Activated naive CD8-positive, alpha-beta T cell treated with anti-CD3 and anti-CD28 coated beads for 36 hours (primary cell): ENCODE measurements at places on chromosomes 11 and 22.

GRCh38 chr22:42281284-42281683 lies 10.8 kb upstream of the TCF20 start:
- H3K4me1 ChIP-seq: peaks cover 8% of the 10 kb centered on the region
- H3K36me3 ChIP-seq: no peaks in the 10 kb centered on the region
- no peak overlapping the region for H3K4me3 ChIP-seq

DNA sequence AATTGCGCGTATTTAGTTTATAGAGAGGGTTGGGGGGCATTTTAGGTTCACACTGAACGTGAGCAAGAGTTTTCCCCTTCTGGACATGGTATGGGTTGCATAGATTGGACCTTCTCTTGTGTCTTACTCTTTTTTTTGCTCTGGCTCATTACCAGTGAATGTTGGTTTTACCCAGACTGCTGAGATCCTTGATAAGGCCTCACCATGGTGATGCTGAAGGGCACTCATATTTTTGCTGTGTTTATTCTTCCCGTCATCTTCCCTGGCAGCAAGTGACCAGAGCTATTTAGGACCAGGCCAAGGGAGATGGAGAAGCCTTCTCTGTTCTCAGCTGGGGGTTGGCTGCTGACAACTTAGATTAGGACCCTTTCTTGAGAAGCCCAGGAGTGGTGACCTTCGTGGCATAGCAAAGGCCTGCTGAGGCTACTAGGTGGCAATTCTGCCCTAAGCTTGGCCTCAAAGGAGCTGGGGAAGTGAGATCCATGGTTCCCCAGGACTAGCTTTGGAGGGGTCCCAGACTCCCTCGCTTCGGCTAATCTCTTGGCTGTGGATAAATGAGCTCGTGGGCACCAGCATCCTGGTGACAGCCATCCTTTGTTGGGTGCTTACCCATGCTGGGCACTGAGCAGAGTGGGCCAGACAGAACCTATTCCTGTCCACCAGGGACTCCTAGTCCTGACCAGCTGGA lies 47.3 kb downstream of the GRIK4 start:
- H3K4me3 ChIP-seq: no peak overlapping the region
- no peak overlapping the region for H3K27ac ChIP-seq
- H3K4me1 ChIP-seq: no peaks in the 10 kb centered on the region

DNA sequence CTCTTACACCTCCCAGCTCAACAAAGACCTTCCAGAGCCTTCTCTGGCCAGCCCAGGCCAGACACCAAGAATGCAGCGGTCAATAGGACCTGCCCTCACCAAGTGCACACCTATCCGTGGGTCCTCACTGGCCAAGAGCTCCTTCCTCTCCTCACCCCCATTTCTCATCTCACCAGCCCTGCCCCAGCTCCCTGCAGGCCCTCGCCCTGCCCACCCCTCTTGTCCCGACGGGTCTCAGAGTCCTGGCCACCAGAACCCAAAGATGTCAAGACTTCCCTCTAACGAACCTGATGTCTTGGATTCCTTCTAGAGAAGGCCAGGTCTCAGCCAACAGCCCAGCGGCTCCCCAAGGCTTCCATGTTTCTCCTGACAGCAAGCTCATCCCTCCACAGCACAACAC lies 43.6 kb downstream of the IGF2 start:
- no peak for DNase-seq
- H3K27me3 ChIP-seq: peaks cover 18% of the 10 kb centered on the region
- H3K4me1 ChIP-seq: peaks cover 9% of the 10 kb centered on the region
- no peak overlapping the region for H3K4me3 ChIP-seq
- H3K27ac ChIP-seq: no peak overlapping the region
- H3K36me3 ChIP-seq: no peaks in the 10 kb centered on the region

DNA sequence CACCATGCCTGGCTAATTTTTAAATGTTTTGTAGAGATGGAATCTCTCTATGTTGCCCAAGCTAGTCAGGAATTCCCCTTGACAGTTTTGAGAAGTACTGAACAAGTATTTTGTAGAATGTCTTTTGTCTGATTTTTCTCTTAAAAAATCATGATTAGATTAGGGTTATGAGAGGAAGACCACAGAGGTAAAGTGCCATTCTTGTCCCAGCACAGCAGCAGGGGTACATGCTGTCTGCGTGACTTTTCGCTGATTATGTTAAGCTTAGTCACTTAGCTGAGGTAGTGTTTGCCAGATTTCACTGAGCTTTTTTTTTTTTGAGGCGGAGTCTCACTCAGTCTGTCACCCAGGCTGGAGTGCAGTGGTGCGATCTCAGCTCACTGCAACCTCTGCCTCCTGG lies 13.6 kb upstream of the NUP160 start:
- no peaks in the 10 kb centered on the region for H3K27me3 ChIP-seq
- no peak overlapping the region for H3K27ac ChIP-seq
- H3K4me3 ChIP-seq: no peak overlapping the region

- H3K4me3 ChIP-seq: no peak overlapping the region
- no peaks in the 10 kb centered on the region for H3K27me3 ChIP-seq
- H3K4me1 ChIP-seq: no peaks in the 10 kb centered on the region
- peaks cover 20% of the 10 kb centered on the region for H3K36me3 ChIP-seq
- H3K27ac ChIP-seq: no peak overlapping the region
- DNase-seq: no peak
These were observed 16.1 kb upstream of the TMPRSS5 start for GRCh38 chr11:113722221-113722620.

DNA sequence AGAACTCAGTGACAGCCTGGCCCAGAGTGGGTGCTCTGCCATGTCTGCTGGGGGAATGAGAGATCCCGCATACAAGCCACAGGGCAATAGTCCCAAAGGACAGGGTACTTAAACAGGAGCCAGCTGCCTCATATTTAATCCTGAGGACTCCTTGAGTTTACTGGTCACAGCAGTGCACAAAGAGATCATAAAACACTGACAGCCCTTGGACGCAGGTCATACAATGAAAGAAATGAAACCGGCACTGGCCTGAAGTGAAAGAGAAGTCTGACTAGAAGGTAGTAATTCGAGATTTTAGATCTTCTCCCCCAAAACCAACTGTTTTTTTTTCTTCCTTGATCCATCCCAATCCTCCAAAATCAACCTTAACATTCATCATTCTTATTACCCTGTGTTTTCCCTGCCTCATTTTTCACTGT lies 299.8 kb upstream of the SYN3 start:
- no peaks in the 10 kb centered on the region for H3K27me3 ChIP-seq
- no peak for DNase-seq
- H3K27ac ChIP-seq: no peak overlapping the region
- no peaks in the 10 kb centered on the region for H3K36me3 ChIP-seq
- H3K4me1 ChIP-seq: no peaks in the 10 kb centered on the region

GRCh38 chr11:62817129-62817528 lies 11.9 kb upstream of the NXF1 start:
- no peak overlapping the region for H3K27ac ChIP-seq
- peaks cover 2% of the 10 kb centered on the region for H3K4me1 ChIP-seq
- no peak overlapping the region for H3K4me3 ChIP-seq
- H3K36me3 ChIP-seq: no peaks in the 10 kb centered on the region
- no peaks in the 10 kb centered on the region for H3K27me3 ChIP-seq

- H3K4me3 ChIP-seq: no peak overlapping the region
- H3K27me3 ChIP-seq: peaks cover 16% of the 10 kb centered on the region
- DNase-seq: no peak
- H3K36me3 ChIP-seq: no peaks in the 10 kb centered on the region
- H3K4me1 ChIP-seq: no peaks in the 10 kb centered on the region
- H3K27ac ChIP-seq: no peak overlapping the region
These were observed 18.4 kb upstream of the TLCD5 start for GRCh38 chr11:120306519-120307242.

GRCh38 chr11:65538232-65538914 lies 13.5 kb downstream of the SCYL1 start:
- peak overlapping the region; percentile 29 for H3K4me3 ChIP-seq
- H3K36me3 ChIP-seq: no peaks in the 10 kb centered on the region
- no peaks in the 10 kb centered on the region for H3K27me3 ChIP-seq
- DNase-seq: no peak
- peaks cover 7% of the 10 kb centered on the region for H3K4me1 ChIP-seq
- no peak overlapping the region for H3K27ac ChIP-seq

- H3K4me3 ChIP-seq: no peak overlapping the region
- DNase-seq: no peak
- H3K27ac ChIP-seq: no peak overlapping the region
- H3K4me1 ChIP-seq: peaks cover 4% of the 10 kb centered on the region
These were observed 40.2 kb upstream of the EED start for GRCh38 chr11:86204356-86204755.

GRCh38 chr11:78941226-78941851 lies 366.7 kb upstream of the NARS2 start:
- no peak for DNase-seq
- H3K27me3 ChIP-seq: peaks cover 24% of the 10 kb centered on the region
- H3K36me3 ChIP-seq: no peaks in the 10 kb centered on the region
- H3K4me1 ChIP-seq: no peaks in the 10 kb centered on the region

DNA sequence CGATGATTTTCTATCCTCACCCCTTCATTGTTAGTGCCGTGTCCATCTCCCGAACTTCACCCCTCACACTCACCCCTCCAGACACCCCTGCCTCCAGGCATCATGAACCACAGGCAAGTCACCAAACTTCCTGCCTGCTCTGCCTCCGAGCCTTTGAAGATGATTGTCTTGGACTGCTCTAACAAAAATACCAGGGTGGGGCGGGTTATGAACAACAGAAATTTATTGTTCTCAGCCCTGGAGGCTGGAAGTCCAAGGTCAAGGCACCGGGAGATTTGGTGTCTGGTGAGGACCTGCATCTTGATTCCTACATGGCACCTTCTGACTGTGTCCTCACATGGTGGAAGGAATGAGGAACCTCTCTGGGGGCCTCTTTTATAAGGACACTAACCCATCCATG lies 1508.3 kb downstream of the TBC1D22A start:
- no peak overlapping the region for H3K27ac ChIP-seq
- no peak overlapping the region for H3K4me3 ChIP-seq
- no peaks in the 10 kb centered on the region for H3K36me3 ChIP-seq
- H3K4me1 ChIP-seq: no peaks in the 10 kb centered on the region
- no peak for DNase-seq

DNA sequence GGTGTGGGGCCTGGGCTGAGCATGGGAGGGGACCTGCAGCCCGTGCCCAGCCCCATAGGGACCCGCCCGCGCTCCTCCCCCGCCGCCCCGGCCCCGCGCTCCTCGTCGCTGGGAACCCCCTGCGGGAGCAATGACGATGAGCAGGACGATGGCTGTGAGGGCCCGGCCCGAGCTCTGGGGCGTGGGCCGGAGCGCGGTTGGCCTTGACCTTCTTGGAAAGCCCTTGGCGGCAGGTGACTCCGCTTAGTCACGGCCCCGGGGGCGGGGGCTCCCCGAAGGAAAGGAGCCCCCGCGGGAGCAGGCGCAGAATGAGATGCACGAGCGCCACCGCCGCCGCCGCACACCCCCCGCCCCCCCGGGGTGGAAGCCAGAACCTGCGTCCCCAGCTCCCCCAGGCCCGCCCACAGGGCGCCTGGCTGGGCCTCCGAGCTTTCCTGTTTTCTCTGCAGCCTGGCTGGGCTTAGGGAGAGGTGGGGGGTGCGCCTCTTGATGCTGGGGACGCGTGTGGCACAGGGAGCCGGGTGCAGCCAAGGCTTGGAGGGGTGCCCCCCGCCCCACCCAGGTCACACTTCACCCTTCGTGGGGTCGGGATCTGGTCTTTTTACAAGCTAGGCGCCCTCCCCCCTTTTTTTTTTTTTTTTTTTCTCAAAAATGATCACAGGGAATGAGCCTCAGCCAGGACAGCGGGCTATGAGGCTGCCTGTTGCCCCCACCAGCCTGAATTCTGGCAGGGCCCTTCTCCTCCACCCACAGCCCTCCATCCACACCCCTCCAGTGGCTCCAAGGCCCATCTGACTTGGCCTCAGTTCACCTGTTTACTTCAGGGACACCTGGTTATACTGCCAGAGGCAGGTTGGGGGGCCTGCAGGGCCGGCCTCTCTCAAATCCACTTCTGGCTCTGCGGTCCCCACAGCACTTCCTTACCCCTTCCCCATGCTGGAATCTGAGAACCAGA lies 17.9 kb downstream of the CRELD2 start:
- H3K27me3 ChIP-seq: no peaks in the 10 kb centered on the region
- H3K4me1 ChIP-seq: peaks cover 21% of the 10 kb centered on the region
- H3K4me3 ChIP-seq: peak overlapping the region; percentile 63
- H3K36me3 ChIP-seq: peaks cover 4% of the 10 kb centered on the region
- DNase-seq: peak; percentile 99

- H3K36me3 ChIP-seq: no peaks in the 10 kb centered on the region
- no peak for DNase-seq
- no peak overlapping the region for H3K27ac ChIP-seq
- no peaks in the 10 kb centered on the region for H3K4me1 ChIP-seq
- no peaks in the 10 kb centered on the region for H3K27me3 ChIP-seq
These were observed 36.4 kb upstream of the TH start for GRCh38 chr11:2207773-2208621.

DNA sequence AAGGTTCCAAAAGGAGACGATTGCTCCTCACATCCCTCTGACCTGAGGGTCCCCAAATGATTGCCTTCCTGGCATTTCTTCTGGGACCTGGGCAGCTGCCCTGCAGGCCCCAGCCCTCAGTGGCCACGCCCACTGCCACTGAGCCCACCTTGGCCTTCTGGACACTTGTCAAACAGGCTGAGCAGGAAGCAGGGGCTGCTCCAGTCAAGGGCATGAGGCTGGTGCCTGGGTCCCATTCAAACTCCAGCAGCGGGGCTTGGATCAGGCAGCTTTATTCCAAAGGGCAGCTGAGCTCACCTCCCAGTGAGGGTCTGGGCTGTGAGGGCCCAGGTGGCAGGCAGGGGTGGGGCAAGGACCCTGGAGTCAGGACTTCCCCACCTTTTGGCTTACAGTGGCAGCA lies 13.6 kb downstream of the KCTD17 start:
- H3K27me3 ChIP-seq: peaks cover 23% of the 10 kb centered on the region
- peaks cover 15% of the 10 kb centered on the region for H3K4me1 ChIP-seq
- peaks cover 3% of the 10 kb centered on the region for H3K36me3 ChIP-seq
- no peak overlapping the region for H3K27ac ChIP-seq

GRCh38 chr11:125483592-125483991 lies 12.5 kb downstream of the FEZ1 start:
- H3K4me1 ChIP-seq: no peaks in the 10 kb centered on the region
- H3K27ac ChIP-seq: no peak overlapping the region
- H3K4me3 ChIP-seq: no peak overlapping the region
- no peaks in the 10 kb centered on the region for H3K36me3 ChIP-seq
- no peak for DNase-seq

DNA sequence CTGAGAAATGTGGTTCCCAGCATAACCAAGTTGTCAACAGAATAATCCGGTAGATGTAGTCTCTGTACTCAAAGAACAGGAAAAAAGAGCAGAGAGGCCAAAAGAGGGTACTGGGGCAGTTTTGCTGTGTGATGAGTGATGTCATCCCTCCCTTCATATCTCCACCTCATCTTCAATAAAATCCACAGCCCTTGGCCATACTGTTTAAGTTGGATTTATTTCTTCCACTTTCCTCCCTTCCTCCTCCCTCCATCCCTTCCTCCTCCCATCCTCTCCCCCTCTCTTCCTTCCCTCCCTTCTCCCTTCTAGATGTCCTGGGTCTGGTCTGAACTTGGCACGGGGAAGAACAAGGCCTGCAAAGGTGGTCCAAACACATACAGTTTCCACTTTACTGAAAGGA lies 18.2 kb upstream of the GRK3 start:
- H3K36me3 ChIP-seq: no peaks in the 10 kb centered on the region
- H3K27ac ChIP-seq: no peak overlapping the region
- H3K27me3 ChIP-seq: no peaks in the 10 kb centered on the region
- no peak overlapping the region for H3K4me3 ChIP-seq
- H3K4me1 ChIP-seq: peaks cover 11% of the 10 kb centered on the region
